ENCODE measurements at places on chromosomes 12 and 14.

DNA sequence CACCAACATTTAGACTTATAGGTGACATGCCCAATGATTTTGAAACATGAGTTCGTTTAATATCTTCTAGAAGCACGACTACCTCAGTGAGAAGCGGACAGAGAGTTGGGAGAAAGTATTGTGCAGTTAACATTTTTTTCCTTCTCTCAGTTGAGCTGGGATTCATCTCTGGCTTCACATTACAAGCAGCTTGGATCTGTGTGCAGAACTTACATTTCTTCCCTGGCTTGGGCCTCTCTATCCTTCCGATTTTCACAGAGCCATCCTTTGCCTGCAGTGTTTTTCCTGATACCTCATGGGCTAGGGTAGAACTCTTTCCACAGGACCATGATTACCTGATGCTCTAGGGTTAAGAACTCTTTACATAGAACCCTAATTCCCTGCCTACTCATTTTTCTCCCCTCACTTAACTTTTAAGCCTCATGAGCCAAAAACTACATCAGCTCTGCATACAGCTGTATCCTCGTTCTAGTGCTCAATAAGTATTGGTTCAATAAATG, 86.5 kb downstream of the FLRT2 start:
- DNase-seq, result no peak

GRCh38 chr12:25328072-25328712, 77.5 kb upstream of the KRAS start:
- no peak for DNase-seq

GRCh38 chr12:3480764-3481163, 10.2 kb upstream of the PRMT8 start:
- no peak for DNase-seq

DNA sequence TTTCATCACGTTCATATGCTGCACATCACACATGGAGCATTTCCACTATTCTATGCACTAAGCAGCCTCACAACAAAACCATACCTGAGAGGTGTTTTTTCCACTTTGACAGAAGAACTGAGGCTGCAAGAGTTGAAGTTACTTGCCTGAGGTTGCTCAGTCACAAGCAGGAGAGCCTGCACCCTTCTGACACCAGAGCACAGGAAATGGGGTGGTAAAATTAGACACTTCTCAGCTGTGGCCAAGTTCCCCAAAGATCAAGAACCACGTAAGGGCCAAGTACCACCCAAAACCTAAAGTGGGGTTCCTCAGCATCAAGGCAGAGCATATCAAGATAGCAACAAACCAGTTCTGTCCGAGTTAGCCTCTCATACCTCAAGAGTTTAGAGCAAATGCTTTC, 185.8 kb downstream of the CAPZA3 start:
- DNase-seq, result no peak

- DNase-seq, result peak; percentile 51
These were observed 185.7 kb upstream of the GRIN2B start for GRCh38 chr12:14167005-14167628.

DNA sequence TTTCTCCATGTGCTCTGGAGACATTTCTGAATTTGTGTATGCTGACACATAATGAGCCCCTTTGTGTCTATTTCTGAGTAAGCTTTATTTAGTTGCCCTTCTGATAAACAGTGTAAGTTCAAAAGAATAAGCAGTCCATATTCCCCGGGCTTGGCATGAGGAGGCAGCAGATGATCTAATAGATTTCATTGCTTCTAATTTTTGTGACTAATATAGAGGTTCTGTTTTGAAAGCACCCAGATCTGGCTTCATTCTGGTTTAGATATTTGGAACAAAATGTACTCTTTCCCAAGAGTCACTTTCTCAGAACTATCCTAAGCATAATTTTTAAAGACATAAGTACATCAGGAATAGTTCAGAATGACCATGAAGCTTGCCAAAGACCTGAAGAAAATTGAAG, 290.9 kb downstream of the BTG1 start:
- DNase-seq, result no peak

DNA sequence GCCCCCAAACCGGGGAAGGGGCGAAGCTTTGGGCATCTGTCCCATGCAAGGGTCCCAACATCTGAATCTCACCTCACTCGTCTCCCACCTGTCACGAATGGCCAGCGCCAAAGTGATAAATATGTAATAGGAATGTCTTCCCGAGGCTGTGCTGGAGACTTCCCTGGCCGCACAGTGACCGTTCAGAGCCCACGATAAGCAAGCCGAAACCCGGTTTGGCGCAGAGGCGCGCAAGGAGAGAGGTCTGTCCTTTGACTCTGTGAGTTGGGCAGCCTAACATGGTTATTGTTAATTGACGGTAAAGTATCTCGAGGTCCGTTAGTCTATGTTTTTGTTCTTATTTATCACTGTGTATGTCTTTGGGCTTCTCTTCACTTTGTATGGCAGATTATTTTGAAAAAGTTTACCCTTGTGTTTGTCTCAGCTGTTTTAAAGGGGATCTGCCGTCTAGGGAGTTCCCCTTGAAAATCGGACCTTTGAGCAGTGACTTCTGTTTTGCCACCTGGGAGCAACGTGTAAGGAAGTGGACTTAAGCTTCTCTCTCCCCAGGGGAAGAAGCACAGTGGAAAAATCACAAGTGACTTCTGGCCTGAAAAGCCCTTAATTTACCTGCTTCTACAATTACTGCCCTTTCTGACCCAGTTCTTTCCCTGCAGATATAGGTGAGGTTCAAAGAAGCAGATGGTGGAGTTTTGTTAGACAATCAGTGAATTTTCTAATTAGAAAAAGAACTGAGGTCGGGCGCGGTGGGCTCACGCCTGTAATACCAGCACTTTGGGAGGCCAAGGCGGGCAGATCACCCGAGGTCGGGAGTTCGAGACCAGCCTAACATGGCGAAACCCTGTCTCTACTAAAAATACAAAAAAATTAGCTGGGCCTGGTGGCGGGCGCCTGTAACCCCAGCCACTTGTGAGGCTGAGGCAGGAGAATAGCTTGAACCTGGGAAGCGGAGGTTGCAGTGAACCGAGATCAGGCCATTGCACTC, 1.1 kb upstream of the TM9SF1 start:
- no peak for DNase-seq

- peak; percentile 24 for DNase-seq
These were observed 2.8 kb downstream of the TMX1 start for GRCh38 chr14:51242545-51243490.

GRCh38 chr12:7460375-7461259, 16.7 kb upstream of the CD163L1 start:
- peak; percentile 48 for DNase-seq

GRCh38 chr12:15278816-15279658, 43.3 kb upstream of the PTPRO start:
- peak; percentile 11 for DNase-seq

GRCh38 chr12:21384261-21384660, 11.6 kb downstream of the IAPP start:
- no peak for DNase-seq

DNA sequence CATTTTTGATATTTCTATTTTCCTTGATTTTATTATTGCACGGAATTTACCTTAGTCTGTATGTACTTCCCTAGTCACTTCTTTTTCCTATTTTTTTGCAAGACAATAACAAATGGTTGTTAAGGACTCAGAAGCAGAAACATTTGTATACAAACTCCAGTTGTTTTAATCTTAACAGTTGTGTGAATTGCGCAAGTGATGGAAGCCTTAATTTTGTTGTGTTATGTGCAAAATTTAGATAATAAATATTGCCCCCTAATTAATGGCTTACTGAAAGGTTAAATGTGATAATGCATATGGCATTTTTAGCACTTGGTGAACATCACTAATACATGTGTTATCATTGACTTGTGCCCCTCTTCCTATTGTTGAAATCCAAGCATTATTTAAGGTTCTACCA, 82.0 kb downstream of the MGAT4C start:
- DNase-seq, result no peak

DNA sequence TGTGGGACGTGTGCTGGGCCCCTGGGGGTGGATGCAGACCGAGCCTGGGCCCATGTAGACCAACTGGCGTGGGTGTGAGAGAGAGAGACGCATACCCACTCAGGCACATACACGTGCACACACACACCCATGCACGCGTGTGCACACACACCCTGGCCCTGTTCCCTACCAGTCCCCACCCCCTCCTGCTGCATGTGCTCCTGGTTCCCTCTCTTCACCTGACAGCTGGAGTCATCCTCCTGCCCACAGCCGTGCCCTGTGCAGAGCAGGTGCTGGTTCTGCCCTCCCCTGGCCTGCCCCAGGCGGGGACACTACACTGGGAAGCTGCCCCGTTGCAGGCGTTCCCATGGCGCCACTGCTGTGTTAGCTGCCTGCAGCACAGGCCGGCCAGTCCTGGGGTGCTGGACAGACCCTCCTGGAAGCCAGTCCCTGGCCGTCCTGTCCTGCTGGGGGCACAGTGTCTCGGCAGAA, 18.5 kb downstream of the PACS2 start:
- DNase-seq, result no peak

DNA sequence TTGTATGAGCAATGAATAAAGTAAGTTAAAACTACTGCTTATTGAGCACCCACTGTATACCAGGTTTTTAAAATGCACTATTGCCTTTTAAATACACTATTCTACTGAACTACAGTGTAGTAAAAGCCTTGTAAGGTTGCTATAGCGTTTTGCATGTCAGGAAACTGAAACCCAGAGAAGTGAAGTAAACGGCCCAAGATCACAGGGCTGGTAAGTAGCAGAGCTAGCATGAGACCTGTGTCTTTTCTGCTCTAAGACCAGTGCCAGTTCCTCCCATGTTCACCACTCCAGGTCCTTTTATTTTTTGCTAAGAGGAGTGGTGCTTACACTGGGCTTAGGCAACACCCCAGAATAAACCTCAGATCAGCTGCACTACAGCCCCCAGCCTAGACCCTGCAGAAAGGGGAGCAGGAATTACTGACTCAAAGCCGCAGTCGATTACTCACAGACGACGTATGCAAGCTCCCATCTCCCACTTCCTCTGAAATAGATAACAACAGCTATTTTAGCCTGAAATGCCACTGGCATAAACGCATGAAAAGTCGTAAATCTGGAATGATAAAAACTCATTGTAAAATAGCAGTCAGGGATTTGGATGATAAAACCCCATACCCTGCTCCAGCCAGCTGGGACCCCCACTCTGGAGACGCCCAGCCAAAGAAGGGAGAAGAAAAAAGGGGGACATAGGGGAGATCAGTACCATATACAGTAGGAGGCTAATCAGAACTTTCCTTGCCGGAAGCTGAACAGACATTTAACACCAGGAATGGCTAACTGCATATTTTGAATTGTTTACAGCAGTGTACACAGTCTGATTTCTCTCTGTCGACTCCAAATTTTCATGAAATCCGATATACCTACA, 108.3 kb downstream of the NUAK1 start:
- no peak for DNase-seq

- DNase-seq, result peak; percentile 20
These were observed 108.2 kb upstream of the SLC38A4 start for GRCh38 chr12:46933947-46934346.

DNA sequence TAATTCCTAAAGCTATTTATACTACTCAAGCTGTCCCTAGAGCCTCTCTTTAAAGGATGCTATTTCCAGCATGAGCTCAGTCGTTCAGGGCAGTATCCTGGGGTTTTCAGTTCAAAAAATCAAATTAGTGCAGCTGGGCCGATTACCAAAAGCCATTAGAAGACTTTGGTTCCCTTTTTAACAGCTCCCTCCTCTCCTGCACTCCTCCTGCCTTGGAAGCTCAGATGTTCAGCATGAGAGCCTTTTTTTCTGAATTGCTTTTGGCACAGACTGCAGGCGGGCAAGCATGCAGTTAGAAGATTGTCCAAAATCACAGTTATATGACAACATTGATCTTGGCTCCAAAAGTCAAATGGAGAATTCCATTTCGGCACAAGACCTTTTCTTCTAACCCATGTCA, 179.6 kb downstream of the SLC35F4 start:
- no peak for DNase-seq

DNA sequence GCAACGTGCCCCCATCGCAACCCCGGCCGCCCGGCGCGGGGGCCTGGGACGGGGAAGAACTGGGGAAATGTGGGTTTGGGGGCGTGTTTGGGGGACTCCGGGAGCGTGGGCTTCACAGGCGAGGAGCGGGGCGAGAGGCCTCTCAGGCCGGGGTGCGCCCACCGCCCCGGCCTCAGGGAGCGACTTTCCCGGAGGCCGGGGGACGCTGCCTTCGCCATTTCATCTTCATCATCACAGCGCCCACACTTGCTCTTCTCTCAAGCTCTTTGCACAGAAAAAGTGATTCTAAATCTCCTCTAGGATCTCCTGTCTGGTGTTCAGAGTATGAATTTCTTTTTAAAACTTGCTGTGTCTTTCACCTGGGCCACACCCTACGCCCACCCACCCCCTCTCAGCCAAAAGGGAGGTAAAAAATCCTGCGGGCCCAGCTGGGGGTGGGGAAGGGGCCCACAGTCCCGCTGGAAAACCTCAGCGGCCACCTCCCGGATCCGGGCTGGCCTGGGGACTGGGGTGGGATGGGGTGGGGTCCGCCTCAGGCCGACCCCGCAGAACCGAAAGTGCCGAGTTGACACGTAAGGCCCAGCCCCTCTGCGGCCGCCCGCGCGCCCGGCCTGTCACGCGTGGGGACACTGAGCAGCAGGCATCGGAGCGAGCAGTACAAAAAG, 7.4 kb downstream of the CDKN1B start:
- DNase-seq, result no peak

- DNase-seq, result peak; percentile 41
These were observed 2.1 kb downstream of the PNMA1 start for GRCh38 chr14:73712071-73712506.

- no peak for DNase-seq
These were observed 1305.0 kb downstream of the LRFN5 start for GRCh38 chr14:42911642-42912041.

DNA sequence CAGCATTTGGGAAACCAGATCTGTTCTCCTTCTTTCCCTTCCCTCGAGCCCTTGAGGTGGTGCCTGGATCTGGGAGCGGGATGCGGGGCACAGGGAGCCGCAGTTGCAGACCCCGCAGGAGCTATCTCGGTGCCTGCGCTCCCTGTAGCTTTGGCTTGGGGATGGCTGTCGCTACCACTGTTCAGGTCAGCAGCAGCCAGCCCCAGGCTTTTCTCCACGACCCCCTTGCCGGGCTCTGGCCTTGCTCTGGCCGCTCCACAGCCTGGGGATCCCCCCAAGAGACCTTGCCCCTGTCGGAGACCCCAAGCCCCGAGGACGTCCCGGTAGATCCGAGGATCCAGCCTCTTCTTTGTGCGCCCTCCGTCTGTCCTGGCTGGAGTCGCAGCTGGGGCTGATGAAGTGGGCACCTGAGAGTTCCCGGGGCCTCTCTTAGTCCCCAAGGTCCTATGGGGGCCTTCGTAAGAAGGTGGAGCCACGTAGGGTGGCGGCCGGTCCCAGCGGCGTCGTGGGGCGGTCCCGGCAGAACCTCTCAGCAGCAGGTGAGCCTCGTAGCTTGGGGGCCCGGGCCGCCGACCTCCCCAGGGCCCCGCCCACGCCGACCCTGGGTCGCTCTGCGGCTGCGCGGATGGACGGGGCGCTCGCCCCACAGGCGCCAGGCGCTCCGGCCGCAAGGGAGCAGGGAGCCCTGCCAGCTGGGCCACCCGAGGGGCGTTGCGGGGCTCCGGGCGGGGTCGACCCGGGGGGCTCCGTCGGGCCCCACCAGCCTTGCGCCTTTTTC, 1.3 kb downstream of the DDN start:
- DNase-seq, result no peak

DNA sequence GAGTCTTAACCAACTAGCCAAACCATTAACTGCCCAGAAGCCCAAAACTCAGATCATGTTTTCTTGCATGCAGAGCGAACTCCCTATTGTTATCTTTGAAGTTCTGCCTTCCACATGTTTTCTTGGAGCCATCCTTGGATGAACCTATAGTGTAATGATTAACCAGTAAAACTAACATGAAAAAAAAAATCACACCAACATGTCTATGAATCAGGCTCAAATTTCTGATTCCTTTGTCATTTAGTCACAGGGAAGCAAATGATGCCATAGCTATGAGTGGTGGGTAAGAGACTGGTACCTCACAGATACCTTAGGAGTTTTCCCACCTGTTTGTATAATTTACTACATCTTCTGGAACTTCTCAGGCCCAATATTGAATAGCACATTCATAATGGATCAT, 70.7 kb downstream of the PTPRO start:
- no peak for DNase-seq
